ENCODE measurements at places on chromosomes 4 and X. TPM values are rescaled to one million over a fixed set of nuclear protein-coding genes. Genes with fewer than 3 reads are reported as not detected.

DNA sequence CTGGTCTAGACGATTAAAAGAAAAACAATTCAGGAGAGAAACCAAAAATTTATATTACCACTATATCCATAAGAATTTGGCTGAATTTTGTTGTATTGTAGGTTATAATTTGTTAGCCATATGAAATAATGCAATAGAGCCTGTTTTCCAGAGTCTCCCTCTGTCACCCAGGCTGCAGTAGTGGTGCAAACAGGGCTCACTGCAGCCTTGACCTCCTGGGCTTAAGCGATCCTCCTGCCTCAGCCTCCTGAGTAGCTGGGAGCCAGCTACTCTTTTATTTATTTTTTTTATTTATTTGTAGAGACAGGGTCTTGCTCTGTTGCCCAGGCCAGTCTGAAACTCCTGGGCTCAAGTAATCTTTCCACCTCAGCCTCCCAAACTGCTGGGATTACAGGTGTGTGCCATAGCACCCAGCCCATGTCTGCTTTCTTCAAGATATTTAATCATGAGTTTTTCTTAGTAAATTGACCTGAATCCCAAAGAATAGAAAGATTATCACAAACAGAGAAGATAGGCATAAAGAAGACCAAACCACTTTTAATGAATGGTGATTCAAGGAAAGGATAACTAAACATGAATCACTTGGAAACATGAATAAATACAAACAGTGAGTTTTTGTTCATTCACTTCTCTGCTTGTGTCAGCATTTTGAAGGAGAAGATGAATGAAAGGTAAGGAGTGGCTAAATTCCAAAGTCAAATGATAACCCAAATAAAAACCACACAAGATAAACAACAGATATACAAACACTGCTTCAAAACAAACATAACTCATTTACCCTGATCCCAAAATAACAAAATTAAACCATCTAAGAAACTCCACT lies 82.1 kb downstream of the PPP3CA start:
- H3K36me3 ChIP-seq: no peaks in the 10 kb centered on the region
- DNase-seq: no peak
- H3K27me3 ChIP-seq: no peaks in the 10 kb centered on the region
- H3K4me1 ChIP-seq: no peaks in the 10 kb centered on the region
- H3K27ac ChIP-seq: no peak overlapping the region

GRCh38 chr4:7771541-7772507 lies 167.8 kb downstream of the AFAP1 start:
- no peak overlapping the region for H3K4me3 ChIP-seq
- no peak overlapping the region for H3K27ac ChIP-seq
- DNase-seq: no peak
- H3K36me3 ChIP-seq: no peaks in the 10 kb centered on the region
- no peaks in the 10 kb centered on the region for H3K27me3 ChIP-seq
- peaks cover 12% of the 10 kb centered on the region for H3K4me1 ChIP-seq

The CT55 gene
- not detected for total RNA-seq

The EREG gene
- not detected for total RNA-seq

The MND1 gene
- 20.2 TPM for total RNA-seq

The DDX60 gene
- total RNA-seq: 4.9 TPM

The SEL1L3 gene
- 36.4 TPM for total RNA-seq

Data from CD8-positive, alpha-beta memory T cell (primary cell).